CD4-positive, alpha-beta T cell treated with Interferon gamma for 1 hour (primary cell): ENCODE measurements at places on chromosomes 1 and 21.

DNA sequence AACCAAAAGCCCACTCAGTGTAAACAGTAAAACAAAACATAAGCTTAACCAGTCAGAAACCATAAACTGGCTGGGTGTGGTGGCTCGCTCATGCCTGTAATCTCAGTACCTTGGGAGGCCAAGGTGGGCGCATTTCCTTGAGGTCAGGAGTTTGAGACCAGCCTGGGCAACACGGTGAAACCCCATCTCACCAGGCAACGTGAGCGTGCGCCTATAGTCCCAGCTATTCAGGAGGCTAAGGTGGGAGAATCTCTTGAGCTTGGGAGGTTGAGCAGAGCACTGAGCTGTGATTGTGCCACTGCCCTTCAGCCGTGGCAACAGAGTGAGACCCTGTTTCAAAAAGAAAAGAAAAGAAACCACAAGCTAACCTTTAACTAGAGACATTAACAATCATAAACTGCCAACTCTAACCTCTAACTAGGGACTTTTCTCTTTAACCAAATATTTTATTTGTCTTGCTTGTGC lies 13.1 kb upstream of the PRRC2C start:
- no peak for DNase-seq

DNA sequence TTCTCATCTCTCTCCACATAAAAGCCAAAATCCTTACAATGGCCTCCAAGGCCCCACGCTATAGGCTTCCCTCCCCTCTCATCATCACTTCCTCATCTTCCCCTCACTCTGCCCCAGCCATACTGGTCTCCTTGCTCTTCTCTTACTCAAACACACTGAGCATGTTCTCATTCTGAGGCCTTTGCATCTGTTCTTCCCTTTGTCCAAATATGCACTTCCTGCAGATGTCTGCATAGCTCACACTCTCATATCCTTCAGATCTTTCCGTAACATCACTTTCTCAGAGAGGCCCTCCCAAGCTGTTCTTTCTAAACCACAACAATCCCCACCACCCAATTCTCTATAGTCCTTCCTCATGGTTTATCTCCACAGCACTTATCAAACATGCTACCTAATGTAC lies 284.1 kb downstream of the HHIPL2 start:
- no peak for DNase-seq

GRCh38 chr1:193519922-193520321 lies 333.5 kb upstream of the B3GALT2 start:
- no peak for DNase-seq

DNA sequence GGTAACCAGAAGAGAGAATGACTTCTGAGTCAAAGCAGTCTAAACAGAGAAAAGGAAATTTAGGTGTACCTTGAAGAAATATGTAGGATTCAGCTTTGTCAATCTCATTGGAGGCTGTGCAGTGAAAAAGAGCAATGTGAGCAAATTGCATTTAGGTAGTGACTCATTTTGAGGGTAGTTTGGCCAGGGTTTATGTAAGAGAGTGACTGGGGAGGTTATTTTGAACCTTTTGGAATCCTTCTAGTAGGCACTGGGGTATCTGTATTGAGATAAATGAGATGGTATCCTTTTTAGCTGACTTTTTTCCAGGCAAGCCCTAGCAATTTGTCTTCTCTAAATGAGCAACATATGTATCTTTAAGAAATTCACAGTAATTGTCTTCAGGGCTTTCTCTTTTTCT lies 95.9 kb downstream of the DISP1 start:
- DNase-seq: no peak

GRCh38 chr1:55812281-55812680 lies 597.1 kb upstream of the USP24 start:
- no peak for DNase-seq

- DNase-seq: no peak
Observed at GRCh38 chr1:205438213-205439158, 16.6 kb upstream of the LEMD1 start.

GRCh38 chr1:79693441-79694114 lies 687.0 kb upstream of the ADGRL4 start:
- no peak for DNase-seq

GRCh38 chr1:29365906-29366670 lies 129.8 kb downstream of the PTPRU start:
- DNase-seq: no peak

- no peak for DNase-seq
Observed at GRCh38 chr1:247145279-247145678, 26.5 kb downstream of the ZNF124 start.

- DNase-seq: no peak
Observed at GRCh38 chr1:11198257-11198656, 9.1 kb downstream of the ANGPTL7 start.

DNA sequence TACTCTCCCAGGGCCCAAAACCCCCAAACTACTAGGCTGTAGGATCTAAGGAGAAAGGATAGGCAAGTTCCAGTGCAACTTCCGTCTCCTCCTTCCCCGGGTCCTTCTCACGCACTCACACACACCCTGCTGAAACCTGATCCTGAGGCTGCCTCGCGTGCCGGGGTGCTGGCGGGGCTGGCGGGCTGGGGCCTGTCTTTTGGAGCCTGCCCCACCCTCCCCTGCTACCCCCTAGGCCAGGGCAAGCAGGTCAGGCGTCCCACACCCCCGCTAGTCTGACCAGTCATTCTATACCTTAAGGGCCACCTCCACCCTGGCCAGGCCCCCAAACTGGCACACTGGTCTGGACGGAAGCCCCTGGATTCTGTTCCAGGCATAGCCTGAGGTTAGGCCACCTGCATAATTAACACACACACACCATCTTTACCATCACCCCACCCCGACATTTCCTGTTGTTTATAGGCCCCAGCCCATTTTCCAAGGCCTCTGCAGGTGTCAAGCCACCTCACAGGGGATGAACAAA lies 48.3 kb upstream of the ARTN start:
- DNase-seq: no peak

GRCh38 chr1:231215681-231216385 lies 25.2 kb upstream of the GNPAT start:
- no peak for DNase-seq

GRCh38 chr1:24664507-24665033 lies 21.5 kb downstream of the SRRM1 start:
- DNase-seq: no peak

GRCh38 chr21:29819675-29820326 lies 120.0 kb downstream of the GRIK1 start:
- DNase-seq: no peak

DNA sequence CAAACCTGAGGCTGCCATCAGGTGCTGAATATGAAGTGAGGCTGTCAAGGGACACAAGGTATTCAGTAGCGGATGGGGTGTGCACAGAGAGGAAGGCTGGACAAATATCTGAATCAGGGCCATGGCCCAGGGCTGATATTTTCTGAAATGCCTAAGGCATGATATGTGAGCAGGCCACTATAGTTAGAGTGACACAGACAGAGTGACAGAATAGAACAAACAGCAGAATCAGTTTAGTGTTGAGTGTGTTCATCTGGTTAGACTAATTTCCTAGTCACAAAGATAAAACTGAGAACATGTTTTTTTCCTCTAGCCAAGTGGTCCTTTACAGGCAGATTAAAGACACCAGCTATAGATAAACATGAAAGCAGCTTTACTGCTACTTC lies 3.9 kb downstream of the OVAAL start:
- DNase-seq: no peak

- peak; percentile 28 for DNase-seq
Observed at GRCh38 chr1:185017338-185017737, 28.0 kb upstream of the RNF2 start.

DNA sequence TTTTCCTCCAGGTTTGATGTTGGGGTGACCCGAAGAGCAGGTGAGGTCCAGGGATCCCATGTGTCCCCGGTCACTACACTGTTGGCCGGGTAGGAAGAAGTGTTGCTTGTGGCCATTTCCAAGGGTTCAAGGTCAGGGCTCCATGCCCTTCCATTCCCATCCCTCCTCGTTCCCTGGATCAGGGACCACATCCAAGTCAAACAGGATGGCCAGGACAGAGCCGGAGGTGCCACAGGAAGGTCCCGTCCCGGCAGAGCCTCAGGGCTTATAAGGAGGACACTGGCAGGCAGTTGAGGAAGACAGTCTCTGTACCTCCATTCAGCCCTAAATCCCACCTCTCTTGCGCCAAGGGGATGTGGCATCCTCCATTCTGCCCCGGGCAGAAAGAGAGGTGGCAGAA lies 22.0 kb upstream of the FAM131C start:
- no peak for DNase-seq

DNA sequence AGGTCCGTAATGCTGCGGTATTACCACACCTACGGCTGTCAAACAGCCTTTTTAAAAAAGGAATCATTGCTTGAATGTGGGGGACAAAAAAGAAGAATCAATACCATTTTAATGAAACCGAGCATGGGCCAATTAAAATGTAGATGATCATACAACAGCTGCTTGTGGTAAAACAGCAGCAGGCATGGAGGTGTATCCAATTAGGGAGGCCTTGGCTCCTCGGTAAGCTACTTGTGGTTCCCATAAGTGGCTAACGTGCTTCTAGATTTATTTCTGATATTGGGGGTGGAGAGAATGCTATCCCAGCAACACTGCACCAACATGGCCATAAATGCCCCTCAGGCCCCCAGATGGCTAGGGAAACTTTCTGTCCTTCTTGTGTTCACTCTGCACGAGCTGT lies 1.8 kb downstream of the PTPN14 start:
- no peak for DNase-seq

- no peak for DNase-seq
Observed at GRCh38 chr1:223557130-223557475, 108.4 kb downstream of the CAPN8 start.

GRCh38 chr1:20284625-20285024 lies 6.0 kb upstream of the VWA5B1 start:
- no peak for DNase-seq

GRCh38 chr1:37865348-37866120 lies 6.1 kb upstream of the MTF1 start:
- no peak for DNase-seq

GRCh38 chr1:210344706-210345105 lies 16.0 kb downstream of the HHAT start:
- DNase-seq: no peak

- no peak for DNase-seq
Observed at GRCh38 chr1:25544243-25544764, 898 bp downstream of the LDLRAP1 start.

GRCh38 chr1:203186446-203187303 lies at the start of gene CHI3L1:
TSS of gene CHI3L1 (minus strand) at chr1:203186704. CDS start at chr1:203186623, 81 bp downstream.
- DNase-seq: peak; percentile 11

GRCh38 chr1:32906654-32907053 lies 5.5 kb upstream of the TMEM54 start:
- no peak for DNase-seq

GRCh38 chr1:230408971-230409370 lies 17.2 kb downstream of the PGBD5 start:
- DNase-seq: no peak

DNA sequence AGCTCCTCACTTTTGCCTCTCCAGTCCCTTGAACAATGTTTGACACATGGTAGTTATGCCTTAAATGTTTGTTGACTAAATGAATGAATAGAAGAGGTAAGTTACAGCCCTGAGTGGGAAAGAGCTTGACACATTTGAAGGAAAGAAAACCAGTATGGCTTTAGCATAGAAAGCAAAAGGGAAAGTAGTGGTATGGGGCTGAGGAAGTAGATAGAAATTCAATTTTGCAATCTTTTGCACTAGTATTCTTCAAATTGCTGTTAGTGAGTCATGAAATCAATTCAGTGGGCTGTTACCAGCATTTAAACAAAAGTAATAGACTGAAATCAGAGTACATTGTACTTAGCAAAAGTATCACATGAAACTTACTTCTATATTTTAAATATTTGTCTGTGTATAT lies 21.1 kb downstream of the PLA2G4A start:
- no peak for DNase-seq

GRCh38 chr1:167683641-167684502 lies 37.9 kb upstream of the MPZL1 start:
- no peak for DNase-seq

DNA sequence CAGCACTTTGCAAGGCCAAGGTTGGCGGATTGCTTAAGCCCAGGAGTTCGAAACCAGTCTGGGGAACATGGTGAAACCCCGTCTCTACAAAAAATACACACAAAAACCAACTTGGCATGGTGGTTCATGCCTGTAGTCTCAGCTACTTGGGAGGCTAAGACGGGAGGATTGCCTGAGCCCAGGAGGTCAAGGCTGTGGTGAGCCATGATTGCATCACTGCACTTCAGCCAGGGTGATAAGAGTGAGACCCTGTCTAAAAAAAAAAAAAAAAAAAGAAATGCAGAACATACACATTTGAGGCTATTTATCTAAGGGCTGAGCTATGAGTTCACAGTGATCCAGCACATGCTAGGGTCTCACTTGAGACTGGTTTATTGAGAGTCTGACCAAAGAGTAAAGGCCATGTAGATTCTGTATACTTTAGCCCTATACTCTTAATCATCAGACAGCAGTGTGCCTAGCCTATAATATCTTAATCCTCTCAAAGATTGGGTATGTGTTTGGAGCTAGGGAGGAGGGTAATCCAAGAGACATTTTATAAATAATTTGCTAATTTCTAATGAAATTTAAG lies 23.9 kb downstream of the RNF2 start:
- DNase-seq: no peak

GRCh38 chr1:228032041-228032440 lies 25.2 kb downstream of the WNT3A start:
- no peak for DNase-seq

GRCh38 chr1:15475752-15476314 lies at the start of gene CELA2B:
TSS of gene CELA2B (plus strand) at chr1:15476104. CDS start at chr1:15476126, 22 bp downstream.
- DNase-seq: no peak

DNA sequence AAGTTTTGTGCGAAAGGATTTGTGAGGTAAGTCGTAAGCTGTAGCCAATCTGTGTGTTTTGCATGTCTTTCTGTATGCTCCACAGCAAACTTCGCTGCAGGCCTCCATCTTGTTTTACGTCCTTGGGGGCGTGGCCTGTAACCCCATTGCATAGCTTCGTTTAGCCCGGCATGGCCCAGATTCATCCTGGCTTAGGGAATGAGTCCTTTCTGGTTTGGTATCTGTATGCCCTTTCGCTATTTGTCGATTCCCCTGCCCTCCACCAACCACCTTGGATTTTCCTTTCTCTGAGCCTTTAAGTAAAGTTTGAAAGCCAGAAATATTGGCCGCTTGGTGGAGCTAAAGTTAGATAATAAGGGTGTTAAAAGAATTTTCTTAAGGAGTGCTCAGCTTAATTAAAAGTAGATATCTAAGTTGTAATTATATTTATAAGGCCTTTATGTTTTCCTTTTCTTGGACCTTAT lies 1.1 kb downstream of the THEM4 start:
- DNase-seq: no peak

GRCh38 chr1:203177470-203178039 lies 1.9 kb upstream of the MYBPH start:
- no peak for DNase-seq

DNA sequence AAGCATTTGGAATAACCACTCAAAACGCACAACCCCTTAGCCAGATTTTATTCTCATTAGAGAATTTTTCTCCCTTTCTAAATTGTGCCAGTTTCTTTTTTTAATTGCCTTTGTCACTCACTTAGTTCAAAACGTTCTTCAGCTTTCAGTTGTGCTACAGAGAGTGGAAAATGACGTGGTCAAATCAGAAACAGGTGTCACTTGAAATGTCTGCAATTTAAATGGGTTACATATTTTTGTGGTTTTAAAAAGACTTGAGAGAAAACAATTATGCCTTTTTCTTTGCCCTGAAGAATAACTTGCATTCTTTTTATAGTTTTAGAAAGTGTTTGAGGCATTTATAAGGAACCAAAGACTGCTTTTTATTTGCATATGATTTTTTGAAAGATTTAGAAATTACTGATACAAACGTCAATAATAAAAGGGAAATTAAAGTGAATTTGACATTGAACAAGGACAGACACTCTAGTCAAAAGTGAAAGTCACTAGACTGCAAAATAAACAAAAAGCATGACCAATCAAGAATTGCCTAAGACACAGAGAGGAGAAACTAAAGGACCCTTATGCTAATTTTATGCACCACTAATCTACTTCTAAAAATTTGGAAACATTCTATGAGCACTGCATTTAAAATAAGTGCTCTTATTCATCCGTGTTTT lies 191.0 kb downstream of the TPR start:
- no peak for DNase-seq
